ENCODE measurements at places on chromosomes 6 and 20. TPM values are rescaled to one million over a fixed set of nuclear protein-coding genes. Genes with fewer than 3 reads are reported as not detected.

The PNPLA1 gene
- total RNA-seq = not detected

- peak; percentile 16 for DNase-seq
Measured at GRCh38 chr6:113276601-113277000, 580.5 kb upstream of the MARCKS start.

DNA sequence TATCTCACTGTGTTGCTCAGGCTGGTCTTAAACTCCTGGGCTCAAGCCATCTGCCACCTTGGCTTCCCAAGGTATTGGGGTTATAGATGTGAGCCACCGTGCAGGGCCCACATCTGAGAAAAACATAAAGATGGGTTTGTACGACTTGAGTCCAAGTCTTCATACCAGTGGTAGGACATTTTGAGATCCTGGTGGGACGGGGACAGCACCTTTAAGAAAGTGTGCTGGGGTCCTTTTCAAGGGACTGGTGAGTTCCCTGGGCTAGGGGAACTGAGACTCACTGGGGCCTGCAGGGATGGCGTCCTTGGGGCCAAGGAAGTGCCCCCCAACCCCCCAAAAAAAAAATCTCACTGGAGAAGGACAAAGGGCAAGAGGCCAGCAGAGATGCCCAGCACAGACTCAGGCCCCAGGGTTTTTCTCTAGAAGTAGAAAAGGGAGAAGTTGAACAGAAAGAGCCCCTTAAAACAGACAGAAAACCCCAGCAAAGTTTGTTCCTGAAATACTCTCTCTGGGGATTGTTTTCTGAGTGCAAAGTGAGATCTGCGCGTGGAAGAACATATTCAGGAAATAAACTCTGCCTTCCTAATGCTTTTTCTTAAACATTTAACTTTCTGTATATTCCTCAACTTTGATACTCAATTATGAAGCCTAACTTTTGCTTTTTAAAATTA lies 10.7 kb downstream of the OSBPL2 start:
- DNase-seq = no peak

The FAM217A gene
- total RNA-seq = not detected
